ENCODE measurements at places on chromosomes 6 and 20.

GRCh38 chr6:117194978-117195377 is 70.4 kb upstream of the VGLL2 start:
- H3K27me3 ChIP-seq = no peaks in the 10 kb centered on the region
- no peaks in the 10 kb centered on the region for H3K4me1 ChIP-seq

- H3K4me3 ChIP-seq = no peak overlapping the region
- H3K27me3 ChIP-seq = peaks cover 16% of the 10 kb centered on the region
- no peak for DNase-seq
- peak overlapping the region; percentile 45 for H3K27ac ChIP-seq
- H3K36me3 ChIP-seq = peaks cover 5% of the 10 kb centered on the region
- peaks cover 19% of the 10 kb centered on the region for H3K4me1 ChIP-seq
Measured at GRCh38 chr6:157552081-157552747, 171.2 kb downstream of the ZDHHC14 start.

DNA sequence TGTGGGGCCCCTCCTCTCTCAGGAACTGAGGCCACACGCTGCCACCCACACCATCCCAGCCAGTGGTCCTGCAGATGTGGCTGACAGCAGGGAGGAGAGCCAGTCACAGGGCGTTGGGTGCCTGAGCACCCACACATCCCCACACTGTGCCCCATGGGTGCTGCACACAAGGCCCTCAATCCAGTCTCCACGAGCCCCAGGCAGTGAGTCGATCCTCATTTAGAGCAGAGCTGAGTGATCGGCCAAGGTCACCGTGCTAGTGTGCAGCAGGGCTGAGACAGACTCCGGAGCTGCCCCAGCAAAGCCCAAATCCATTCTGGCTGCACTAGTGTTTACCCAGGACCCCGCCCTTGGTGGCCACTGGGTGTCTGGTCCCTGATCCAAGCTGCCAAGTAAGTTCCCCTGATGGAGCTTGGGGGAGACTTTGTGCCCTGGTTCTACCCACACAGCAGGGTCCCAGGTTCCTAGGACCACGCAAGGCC is 9.0 kb downstream of the C20orf203 start:
- no peaks in the 10 kb centered on the region for H3K36me3 ChIP-seq
- H3K27me3 ChIP-seq = no peaks in the 10 kb centered on the region
- no peak for DNase-seq
- no peaks in the 10 kb centered on the region for H3K4me1 ChIP-seq

GRCh38 chr6:33140556-33140955 is 51.7 kb downstream of the COL11A2 start:
- H3K36me3 ChIP-seq = peaks cover 14% of the 10 kb centered on the region
- peaks cover 62% of the 10 kb centered on the region for H3K27me3 ChIP-seq
- H3K27ac ChIP-seq = no peak overlapping the region
- no peak overlapping the region for H3K4me3 ChIP-seq
- DNase-seq = no peak

- H3K4me3 ChIP-seq = no peak overlapping the region
- peaks cover 13% of the 10 kb centered on the region for H3K4me1 ChIP-seq
- H3K27ac ChIP-seq = no peak overlapping the region
- H3K27me3 ChIP-seq = no peaks in the 10 kb centered on the region
- DNase-seq = no peak
Measured at GRCh38 chr6:35483893-35484645, 12.8 kb downstream of the TEAD3 start.

- H3K36me3 ChIP-seq = peaks cover 11% of the 10 kb centered on the region
- H3K4me3 ChIP-seq = no peak overlapping the region
- peaks cover 6% of the 10 kb centered on the region for H3K4me1 ChIP-seq
Measured at GRCh38 chr6:617456-618100, 39.3 kb downstream of the HUS1B start.

GRCh38 chr6:21375151-21376116 is 218.1 kb upstream of the SOX4 start:
- DNase-seq = no peak
- no peak overlapping the region for H3K4me3 ChIP-seq
- no peaks in the 10 kb centered on the region for H3K36me3 ChIP-seq

GRCh38 chr6:89584539-89584938 is 54.0 kb downstream of the LYRM2 start:
- no peaks in the 10 kb centered on the region for H3K36me3 ChIP-seq
- DNase-seq = no peak
- H3K27me3 ChIP-seq = no peaks in the 10 kb centered on the region
- no peak overlapping the region for H3K4me3 ChIP-seq
- H3K4me1 ChIP-seq = peaks cover 2% of the 10 kb centered on the region

DNA sequence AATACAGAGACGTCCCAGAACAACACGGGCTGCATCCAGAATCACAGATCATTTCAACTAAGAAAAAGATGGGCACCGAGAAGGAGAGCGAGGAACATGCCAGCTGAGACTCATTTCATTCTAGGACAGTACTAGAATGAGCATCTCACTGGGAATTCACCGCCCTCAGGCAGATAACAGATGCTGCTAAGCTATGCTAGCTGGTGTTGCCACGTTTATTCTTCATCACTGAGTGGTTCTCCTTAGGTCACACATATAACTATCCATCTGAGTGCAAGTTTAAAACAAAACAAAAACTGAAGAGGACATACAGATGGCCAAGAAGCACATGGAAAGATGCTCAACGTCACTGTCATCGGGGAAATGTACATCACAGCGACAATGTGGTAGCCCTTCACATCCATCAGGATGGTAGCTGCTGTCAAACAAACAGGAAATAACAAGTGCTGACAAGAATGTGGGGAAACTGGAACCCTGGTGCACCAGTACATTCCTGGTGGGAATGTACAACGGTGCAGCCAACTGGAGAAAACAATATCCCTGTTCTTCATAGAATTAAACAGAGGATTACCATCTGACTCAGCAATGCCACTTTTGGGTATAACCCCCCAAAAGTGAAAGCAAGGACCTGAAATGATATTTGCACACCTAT is 97.6 kb downstream of the SLC22A23 start:
- no peak overlapping the region for H3K4me3 ChIP-seq
- no peak for DNase-seq
- peaks cover 38% of the 10 kb centered on the region for H3K4me1 ChIP-seq
- peaks cover 2% of the 10 kb centered on the region for H3K36me3 ChIP-seq

- H3K36me3 ChIP-seq = no peaks in the 10 kb centered on the region
- H3K4me3 ChIP-seq = no peak overlapping the region
- DNase-seq = no peak
- peaks cover 4% of the 10 kb centered on the region for H3K4me1 ChIP-seq
Measured at GRCh38 chr6:79431537-79431933, 105.7 kb downstream of the LCA5 start.

GRCh38 chr20:62725596-62726268 is 17.1 kb downstream of the NTSR1 start:
- no peak overlapping the region for H3K4me3 ChIP-seq
- no peaks in the 10 kb centered on the region for H3K27me3 ChIP-seq
- peaks cover 8% of the 10 kb centered on the region for H3K4me1 ChIP-seq
- H3K27ac ChIP-seq = peak overlapping the region; percentile 39
- DNase-seq = no peak

GRCh38 chr20:8867038-8867740 is 201.7 kb upstream of the PLCB4 start:
- no peak overlapping the region for H3K4me3 ChIP-seq
- DNase-seq = no peak
- no peaks in the 10 kb centered on the region for H3K36me3 ChIP-seq

DNA sequence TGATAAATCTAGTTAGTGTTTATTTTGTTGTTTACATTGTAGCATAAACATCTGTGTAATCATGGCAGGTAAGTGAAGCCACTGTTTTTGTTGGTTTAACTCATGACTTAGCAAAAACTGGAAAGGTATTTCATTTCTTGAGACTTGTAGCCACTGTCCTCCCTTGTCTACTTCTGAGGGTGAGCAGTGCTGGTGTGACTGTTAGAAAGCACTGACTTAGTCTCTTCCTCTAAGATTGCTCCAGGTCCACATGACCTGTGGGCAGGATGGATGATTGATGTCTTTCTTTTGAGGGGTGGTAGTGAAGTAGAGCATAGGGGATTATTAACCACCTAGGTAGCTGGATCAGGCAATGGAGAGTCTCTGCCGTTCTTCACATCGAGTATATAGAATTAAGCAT is 203.8 kb downstream of the ARID1B start:
- H3K27ac ChIP-seq = peak overlapping the region; percentile 24
- no peaks in the 10 kb centered on the region for H3K36me3 ChIP-seq
- no peak overlapping the region for H3K4me3 ChIP-seq
- no peaks in the 10 kb centered on the region for H3K27me3 ChIP-seq
- DNase-seq = no peak

DNA sequence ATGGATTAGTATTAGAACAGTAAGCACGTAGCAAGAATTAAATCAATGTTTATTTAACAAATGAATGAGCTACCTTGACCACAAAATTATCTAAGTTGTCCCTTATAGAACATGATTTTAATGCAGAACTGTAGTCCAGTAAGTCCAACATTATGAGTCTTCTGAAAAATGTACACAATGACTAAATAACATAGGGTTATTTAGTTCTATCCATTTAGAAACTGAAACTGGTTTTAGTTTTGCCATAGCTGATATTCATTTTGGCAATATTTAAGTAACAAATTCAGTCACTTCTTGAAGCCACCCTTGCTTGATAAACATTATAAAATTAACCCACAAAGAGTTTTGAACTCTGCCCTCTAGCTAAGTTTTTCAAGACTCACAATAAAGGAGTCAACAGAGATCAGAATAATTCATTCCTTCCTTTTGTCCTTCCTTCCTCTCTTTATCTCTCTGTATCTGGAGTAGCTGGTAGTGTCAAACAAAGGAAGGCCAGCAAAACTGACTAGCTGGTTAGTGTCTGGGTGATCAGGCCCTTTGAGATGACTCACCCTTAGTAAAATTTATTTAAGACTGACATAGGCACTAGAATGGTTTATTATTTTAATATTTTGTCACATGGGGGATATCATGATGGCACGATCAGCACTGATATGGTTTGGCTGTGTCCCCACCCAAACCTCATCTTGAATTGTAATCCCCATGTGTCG is 115.1 kb downstream of the BTBD9 start:
- H3K36me3 ChIP-seq = peaks cover 6% of the 10 kb centered on the region
- no peak for DNase-seq
- no peak overlapping the region for H3K4me3 ChIP-seq
- H3K27me3 ChIP-seq = no peaks in the 10 kb centered on the region

DNA sequence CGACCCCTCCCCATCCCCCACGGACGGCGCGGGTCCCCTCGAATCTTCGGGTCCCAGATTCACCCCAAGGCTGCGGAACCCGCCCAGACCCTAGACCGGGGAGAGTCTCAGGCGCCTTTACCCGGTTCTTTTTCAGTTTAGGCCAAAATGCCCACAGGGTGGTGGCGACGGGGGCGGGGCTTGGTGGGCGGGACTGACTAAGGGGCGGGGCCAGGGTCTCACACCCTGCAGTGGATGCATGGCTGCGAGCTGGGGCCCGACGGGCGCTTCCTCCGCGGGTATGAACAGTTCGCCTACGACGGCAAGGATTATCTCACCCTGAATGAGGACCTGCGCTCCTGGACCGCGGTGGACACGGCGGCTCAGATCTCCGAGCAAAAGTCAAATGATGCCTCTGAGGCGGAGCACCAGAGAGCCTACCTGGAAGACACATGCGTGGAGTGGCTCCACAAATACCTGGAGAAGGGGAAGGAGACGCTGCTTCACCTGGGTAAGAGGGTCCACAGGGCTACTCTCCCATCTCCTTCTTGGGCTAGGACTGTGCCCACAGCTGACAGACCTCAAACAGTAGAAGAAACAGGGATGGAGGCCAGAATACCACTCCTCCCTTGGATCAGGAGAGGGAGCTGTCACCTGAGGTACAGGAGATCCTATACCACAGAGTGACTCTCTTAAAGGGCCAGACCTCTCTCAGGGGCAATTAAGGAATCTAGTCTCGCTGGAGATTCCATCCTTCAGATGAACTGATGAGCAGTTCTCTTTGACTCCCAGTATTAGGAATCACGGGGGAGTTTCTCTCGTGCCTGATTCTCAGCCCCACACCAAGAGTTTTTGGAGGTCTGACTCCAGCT is 942 bp downstream of the HLA-E start:
- peaks cover 52% of the 10 kb centered on the region for H3K4me1 ChIP-seq
- peaks cover 14% of the 10 kb centered on the region for H3K36me3 ChIP-seq
- peak overlapping the region; percentile 94 for H3K27ac ChIP-seq
- peak; percentile 72 for DNase-seq
- H3K4me3 ChIP-seq = peak overlapping the region; percentile 99
- H3K27me3 ChIP-seq = no peaks in the 10 kb centered on the region

GRCh38 chr6:20911712-20912111 is 377.5 kb downstream of the CDKAL1 start:
- H3K4me3 ChIP-seq = no peak overlapping the region
- DNase-seq = no peak
- H3K4me1 ChIP-seq = no peaks in the 10 kb centered on the region
- H3K36me3 ChIP-seq = no peaks in the 10 kb centered on the region

- H3K27me3 ChIP-seq = no peaks in the 10 kb centered on the region
- peaks cover 6% of the 10 kb centered on the region for H3K36me3 ChIP-seq
- peak overlapping the region; percentile 89 for H3K27ac ChIP-seq
- DNase-seq = no peak
- H3K4me1 ChIP-seq = peaks cover 56% of the 10 kb centered on the region
Measured at GRCh38 chr6:167139761-167140160, 16.9 kb downstream of the CCR6 start.

GRCh38 chr6:92538275-92538674 is 881.1 kb downstream of the EPHA7 start:
- H3K4me1 ChIP-seq = no peaks in the 10 kb centered on the region
- no peaks in the 10 kb centered on the region for H3K36me3 ChIP-seq
- H3K27ac ChIP-seq = no peak overlapping the region
- no peak overlapping the region for H3K4me3 ChIP-seq
- DNase-seq = no peak

- no peaks in the 10 kb centered on the region for H3K36me3 ChIP-seq
- no peak overlapping the region for H3K27ac ChIP-seq
- peak; percentile 58 for DNase-seq
- H3K4me3 ChIP-seq = no peak overlapping the region
- peaks cover 5% of the 10 kb centered on the region for H3K4me1 ChIP-seq
Measured at GRCh38 chr20:59403261-59403961, 103.0 kb downstream of the EDN3 start.

- H3K27ac ChIP-seq = no peak overlapping the region
- no peaks in the 10 kb centered on the region for H3K27me3 ChIP-seq
- peaks cover 6% of the 10 kb centered on the region for H3K36me3 ChIP-seq
- H3K4me1 ChIP-seq = peaks cover 2% of the 10 kb centered on the region
Measured at GRCh38 chr6:144835322-144835973, 550.3 kb downstream of the UTRN start.

DNA sequence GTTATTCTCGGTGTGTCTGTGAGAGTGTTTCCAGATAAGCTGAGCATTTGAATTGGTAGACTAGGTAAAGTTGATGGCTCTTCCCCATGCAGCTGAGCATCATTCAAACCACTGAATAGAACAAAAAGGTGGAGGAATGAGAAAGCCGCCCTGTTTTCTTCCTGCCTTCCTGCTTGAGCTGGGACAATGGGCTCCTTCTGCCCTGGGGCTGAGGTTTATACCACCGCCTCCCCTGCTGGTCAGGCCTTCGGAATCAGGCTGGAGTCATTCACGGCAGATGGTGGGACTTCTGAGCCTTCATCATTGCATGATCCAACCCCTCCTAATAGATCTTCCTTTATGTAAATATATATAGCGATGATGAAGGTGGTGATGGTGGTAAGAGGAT is 124.9 kb downstream of the ANKRD60 start:
- H3K4me1 ChIP-seq = no peaks in the 10 kb centered on the region
- H3K4me3 ChIP-seq = no peak overlapping the region
- no peak overlapping the region for H3K27ac ChIP-seq
- DNase-seq = no peak
- peaks cover 31% of the 10 kb centered on the region for H3K27me3 ChIP-seq

All from T-helper 17 cell (primary cell).